ENCODE measurements at places on chromosomes 11 and 22. TPM values are rescaled to one million over a fixed set of nuclear protein-coding genes. Genes with fewer than 3 reads are reported as not detected.

B4GAT1 gene
- 17.8 TPM for total RNA-seq

SAA1 gene
- total RNA-seq: 1.6 TPM

MRGPRE gene
- total RNA-seq: not detected

CATSPER1 gene
- total RNA-seq: 1.8 TPM

STARD10 gene
- total RNA-seq: 12.2 TPM

RTN4RL2 gene
- total RNA-seq: 94.8 TPM

GLYAT gene
- total RNA-seq: not detected

Data from A549 treated with GW870086 at 1 μM for 4 hours (cell line).